ENCODE measurements at places on chromosomes 13 and 19.

DNA sequence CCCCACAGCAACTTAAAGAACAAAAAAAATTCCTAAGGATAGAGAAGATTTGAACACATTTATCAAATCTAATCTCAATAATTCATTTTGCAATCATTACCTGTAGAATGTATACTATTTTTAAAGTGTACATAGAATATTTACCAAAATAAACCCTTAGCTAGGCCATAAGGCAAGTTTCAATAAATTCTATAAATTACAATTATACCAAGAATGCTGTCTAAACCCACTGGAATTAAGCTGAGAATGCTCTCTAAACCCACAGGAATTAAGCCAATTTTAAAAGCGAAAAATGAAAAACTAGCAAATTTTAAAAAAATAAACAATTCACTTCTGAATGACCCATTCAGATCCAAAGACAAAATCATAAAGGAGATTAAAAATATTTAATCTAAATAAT lies 540.4 kb upstream of the NBEA start:
- peak; percentile 26 for DNase-seq

DNA sequence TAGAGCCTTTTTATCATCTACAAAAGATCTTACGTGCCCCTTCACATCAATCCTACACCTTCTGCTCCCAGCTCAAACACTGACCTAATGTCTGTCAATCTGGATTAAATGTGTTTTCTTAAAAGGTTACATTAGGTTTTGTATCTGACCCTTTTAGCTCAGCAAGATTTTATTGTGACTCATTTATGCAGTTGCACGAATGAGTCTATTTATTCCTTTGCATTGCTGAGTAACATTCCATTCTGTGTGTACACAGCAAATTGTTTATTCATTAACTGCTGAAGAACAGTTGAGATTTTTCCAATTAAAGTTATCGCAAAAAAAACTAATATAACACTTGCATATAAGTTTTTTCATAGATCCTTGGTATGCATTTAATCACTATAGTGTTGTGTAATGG lies 253.9 kb upstream of the GPC6 start:
- no peak for DNase-seq

GRCh38 chr13:114259374-114259773 lies 22.0 kb upstream of the UPF3A start:
- DNase-seq, result no peak

DNA sequence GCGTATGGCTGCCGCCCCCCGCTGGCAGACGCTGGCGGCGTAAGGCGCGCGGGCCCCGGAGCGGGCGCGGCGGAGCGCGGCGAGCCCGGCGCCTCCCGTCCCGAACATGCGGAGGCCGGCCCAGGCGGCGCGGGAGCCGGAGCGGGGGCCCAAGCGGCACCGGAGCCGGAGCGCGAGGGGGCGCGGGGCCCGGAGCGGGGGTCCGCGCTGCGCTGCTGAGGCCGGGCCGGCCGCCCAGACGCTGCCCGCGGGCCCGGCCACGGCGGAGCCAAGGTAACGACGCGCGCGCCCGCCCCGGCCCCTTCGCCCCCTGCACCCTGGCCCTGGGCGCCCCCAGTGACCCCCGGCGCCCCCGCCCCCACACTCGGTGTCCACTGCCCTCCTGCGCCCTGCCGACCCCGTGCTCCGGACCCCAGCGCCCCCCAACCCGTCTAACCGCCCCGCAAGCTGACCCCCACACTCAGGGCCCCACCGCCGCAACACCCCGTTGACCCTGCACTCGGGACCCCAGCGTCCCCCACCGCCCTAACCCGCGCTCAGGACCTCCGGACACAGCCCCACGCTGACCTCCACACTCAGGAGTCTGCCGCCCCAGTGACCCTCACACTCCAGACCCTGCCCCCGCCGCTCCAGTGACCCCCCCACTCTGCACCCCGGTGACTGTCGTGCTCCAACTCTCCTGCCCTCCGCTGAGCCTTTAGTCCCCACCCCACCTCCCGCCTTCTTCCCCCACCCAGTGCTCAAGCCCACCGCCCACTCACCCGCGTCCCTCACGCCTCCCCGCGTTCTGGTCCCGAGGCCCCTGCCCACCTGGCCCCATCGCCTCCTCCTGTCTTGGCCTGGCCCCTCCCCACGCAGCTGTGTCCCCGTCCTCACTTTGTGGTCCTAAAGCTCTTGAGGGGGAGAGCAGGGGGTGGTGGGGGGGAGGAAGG lies at the start of gene CSNK1G2:
Gene CSNK1G2, plus strand, starts transcription at position 27 of the 932 bp plus-strand sequence. CDS start 28,601 bp downstream, outside the sequence.
- DNase-seq, result no peak

DNA sequence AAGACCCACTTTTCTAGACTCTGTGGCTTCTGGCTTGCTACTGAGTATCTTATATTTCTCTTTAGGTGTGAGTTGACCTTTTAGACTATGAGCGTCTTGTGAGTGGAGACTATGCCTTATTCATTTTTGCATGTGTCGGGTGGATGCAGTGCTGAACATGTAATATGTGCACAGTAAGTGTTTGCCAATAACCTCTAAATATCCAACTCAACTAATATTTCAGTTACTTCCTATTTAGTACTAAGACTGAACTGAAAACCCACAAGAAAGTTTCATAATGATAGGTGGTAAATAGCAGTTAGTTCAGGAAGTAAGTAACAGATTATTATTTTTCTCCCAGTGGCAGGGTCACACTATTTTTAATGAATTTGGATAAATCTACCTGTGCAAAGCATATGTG lies 269.3 kb downstream of the KCNRG start:
- no peak for DNase-seq

GRCh38 chr19:29187676-29188075 lies 25.3 kb downstream of the UQCRFS1 start:
- no peak for DNase-seq

GRCh38 chr19:14495672-14496028 lies 277 bp downstream of the GIPC1 start:
- DNase-seq, result no peak

DNA sequence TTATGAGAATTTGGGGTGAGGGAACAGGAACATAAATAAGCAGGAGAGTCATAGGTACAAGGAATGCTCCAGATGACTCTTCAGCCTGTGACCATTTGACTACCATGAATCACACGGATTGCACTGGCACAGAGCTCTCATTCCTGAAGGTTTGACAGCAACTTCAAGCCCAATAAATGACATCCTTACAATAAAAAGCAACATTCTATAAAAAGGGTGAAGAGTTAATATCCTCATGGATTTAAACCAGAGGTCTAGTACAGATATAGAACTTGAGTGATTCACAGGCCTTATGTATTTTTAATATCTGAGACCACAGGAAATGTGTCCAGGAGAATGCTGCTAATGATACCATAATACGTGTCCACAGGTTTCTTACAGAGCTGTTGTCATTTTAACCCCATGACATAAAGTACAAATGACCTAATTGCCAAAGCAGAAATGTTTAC lies 158.1 kb downstream of the IRS2 start:
- peak; percentile 60 for DNase-seq

DNA sequence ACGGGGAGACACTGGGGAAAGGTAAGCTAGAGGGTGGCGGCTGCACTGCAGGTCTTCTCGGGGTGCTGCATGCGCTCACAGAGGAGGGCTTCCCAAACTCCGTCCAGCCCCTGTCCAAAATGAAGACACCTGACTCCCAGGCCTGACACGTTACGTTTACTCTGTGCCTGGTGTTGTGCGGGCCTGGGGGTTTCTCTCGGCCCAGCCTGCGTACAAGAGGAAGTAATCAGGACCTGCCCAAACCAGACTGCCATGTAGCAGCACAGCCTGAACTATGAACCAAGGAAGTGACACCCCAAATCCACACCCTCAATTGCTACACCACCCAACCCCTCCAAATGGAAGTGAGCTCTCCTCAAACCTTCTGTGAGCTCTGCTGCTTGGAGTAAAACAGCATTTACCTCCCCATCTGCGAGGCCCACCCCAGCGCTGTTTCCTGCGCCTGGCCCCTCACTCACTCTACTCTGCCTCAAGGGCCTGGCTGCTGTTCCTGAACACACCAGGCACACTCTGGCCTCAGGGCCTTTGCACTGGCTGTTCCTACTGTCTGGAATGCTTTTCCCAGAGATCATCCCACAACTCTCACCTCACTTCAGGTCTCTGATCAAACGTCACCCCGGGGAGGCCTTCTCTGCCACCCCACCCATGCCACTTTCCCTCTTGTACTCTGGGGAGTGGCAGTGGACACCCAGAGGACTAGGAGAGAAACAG lies 3.0 kb downstream of the HSPBP1 start:
- no peak for DNase-seq

GRCh38 chr19:45177817-45178261 lies at the start of gene TRAPPC6A:
Gene TRAPPC6A (minus strand): TSS chr19:45178237. CDS start chr19:45178218, 19 bp downstream.
- peak; percentile 53 for DNase-seq

DNA sequence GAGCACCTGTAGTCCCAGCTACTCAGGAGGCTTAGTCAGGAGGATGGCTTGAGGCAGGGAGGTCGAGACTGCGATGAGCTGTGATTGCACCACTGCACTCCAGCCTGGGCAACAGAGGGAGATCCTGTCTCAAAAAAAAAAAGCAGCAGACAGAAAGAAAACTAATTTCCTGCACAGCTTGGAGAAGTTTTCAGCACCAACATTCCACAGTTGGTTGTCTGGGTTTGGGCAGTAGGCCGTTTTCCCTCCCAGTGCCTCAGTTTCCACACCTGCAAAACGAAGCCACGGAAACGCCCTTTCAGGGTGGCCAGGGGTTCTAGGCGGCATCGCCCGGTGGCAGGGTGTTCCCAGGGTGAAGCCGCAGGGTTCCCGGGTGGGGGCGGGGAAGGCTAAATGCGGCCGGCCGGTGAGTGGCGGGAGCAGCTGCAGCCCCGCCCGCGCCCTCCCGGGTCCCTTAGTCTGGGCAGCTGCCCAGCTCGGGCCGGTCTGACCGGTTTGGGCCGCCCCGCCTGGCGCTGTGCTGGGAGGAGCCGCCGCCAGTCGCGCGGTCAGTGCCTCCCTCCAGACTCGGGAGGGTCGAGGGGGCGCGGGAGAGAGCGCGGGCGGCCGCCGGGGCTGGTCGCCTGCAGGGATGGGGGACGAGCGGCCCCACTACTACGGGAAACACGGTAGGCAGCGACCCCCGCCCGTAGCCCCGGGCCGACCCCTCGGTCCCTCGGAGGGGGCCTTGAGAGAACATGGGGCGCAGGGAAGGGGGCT lies at the start of gene SLC44A2:
Gene SLC44A2, plus strand, starts transcription at position 551 of the 759 bp plus-strand sequence. Its CDS starts 81 bp downstream, at position 632.
- peak; percentile 71 for DNase-seq

GRCh38 chr13:26561651-26562511 lies 4.4 kb downstream of the WASF3 start:
- peak; percentile 79 for DNase-seq

GRCh38 chr13:19561585-19561984 lies 253 bp upstream of the TPTE2 start:
- no peak for DNase-seq

- DNase-seq, result no peak
Measured at GRCh38 chr19:20414120-20414519, 151.5 kb downstream of the ZNF737 start.

- DNase-seq, result no peak
Measured at GRCh38 chr13:111183087-111183645, 68.1 kb downstream of the ARHGEF7 start.

- no peak for DNase-seq
Measured at GRCh38 chr13:35850569-35850968, 280.6 kb downstream of the DCLK1 start.

GRCh38 chr19:42363614-42364346 lies 26.3 kb downstream of the CNFN start:
- DNase-seq, result no peak

DNA sequence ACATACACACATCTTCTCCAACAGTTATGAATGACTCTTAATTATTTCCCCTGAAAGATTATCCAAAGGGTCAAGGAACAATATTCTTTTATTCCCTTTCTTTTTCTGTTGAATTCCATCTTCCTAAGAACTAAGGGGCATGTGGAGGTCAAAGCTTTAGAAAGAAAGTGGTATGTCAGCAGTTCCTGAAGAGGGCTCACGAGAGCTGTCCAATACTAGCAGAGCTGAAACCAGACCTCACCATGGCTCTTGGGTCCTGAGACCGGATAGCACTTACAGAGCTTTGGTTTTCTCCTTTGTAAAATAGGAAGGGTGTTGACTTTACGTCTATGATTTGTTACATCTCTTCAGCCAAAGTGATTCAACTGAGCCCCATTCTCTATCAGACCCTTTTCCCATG lies 109.8 kb upstream of the FREM2 start:
- peak; percentile 29 for DNase-seq

DNA sequence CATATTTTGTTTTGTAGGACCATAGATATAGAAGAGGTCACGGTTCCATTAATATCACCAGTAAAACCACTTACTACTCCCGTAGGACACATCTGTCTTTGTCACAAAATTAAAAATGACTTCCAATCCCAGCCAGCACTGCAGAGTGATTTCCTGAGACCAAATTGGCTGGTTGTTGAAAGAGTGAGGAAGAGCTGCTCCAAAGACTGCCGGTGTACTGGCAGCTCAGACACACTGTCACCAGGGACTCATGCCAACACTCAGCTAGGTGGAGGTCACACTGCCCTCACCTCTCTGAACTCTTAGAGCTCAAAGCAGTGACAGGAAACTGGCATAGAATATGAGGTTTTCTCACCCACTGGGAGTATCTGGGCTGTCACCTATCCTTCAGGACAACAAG lies 52.1 kb downstream of the FLT1 start:
- DNase-seq, result no peak

DNA sequence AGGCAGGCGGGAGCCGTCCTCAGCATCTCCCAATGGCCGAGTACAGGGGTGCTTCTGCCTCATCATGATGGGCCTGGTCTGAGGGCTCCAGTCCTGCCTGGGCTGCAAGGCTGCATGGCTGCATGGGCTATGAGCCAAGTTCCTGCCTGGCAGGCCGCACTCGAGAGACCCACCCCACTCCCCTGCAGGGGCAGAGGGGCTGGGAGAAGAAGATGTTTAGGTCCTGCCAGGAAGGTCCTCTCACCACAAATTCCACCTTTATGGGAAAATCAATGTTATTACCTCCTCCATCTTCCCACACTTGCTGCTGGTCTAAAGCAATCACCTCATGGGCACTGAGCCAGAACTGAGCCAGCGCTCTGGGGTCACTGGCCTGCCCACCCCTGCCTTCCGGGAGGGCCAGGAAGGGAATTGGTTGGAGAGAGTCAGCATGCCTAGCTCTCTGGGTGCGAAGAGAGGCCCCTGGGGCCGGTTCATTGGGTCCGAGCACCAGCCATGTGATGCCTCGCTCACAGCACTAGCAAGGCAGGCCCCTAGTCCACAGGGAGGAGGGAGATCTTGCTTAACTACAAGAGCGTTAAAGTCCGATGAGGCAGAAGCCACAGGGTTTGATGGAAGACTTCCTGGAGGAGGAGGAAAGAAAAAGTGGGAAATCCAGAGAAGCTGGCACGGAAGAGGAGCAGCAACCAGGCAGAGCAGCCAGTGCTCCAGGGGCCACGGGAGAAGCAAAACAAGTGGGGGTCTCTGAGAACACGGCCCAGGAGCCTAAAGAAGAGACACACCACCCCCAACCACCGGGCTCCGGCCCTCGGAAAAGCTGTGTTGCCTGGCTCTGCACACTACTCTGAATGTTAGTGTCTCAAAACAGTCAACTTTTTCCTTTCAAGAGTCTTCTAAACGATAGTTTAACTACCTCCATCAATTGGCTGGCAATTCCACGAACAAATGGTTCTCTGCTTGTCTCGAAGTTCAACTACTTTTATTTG lies 63.1 kb downstream of the CEBPG start:
- no peak for DNase-seq

DNA sequence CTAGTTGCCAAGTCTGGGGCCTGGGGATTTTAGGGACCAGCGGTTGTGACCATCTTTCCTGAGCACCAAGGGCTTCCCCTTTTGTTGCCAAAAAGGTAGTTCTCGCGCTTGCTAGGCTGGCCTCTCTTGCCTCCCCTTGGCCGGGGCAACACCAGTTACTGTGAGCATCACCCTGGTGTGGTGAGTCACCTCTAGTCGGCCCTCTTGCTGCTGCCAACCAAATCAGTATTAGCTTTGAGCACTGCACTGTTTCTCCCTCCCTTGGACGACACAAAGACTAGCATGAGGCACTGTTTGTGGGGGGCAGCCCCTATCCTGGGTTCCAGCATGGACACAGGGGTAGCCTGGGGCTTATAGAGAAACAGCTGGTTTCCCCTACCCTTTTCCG lies 6.9 kb downstream of the SYDE1 start:
- DNase-seq, result peak; percentile 53

All from choroid plexus epithelial cell (primary cell).